Activated T-helper 17 cell treated with anti-CD3 and anti-CD28 coated beads, Interleukin-2, amount 50 U/mL, for 72 hours (primary cell): ENCODE measurements at places on chromosomes 1 and 21. TPM values are rescaled to one million over a fixed set of nuclear protein-coding genes. Genes with fewer than 3 reads are reported as not detected.

Gene ICOSLG
- 6.4 TPM for total RNA-seq

- peak; percentile 29 for ATAC-seq
- no peak overlapping the region for H3K4me3 ChIP-seq
Observed at GRCh38 chr1:194705123-194705854, 1518.9 kb upstream of the B3GALT2 start.

- ATAC-seq, result no peak
- peak overlapping the region; percentile 2 for H3K27ac ChIP-seq
- H3K4me3 ChIP-seq, result no peak overlapping the region
- no peaks in the 10 kb centered on the region for H3K27me3 ChIP-seq
- peaks cover 40% of the 10 kb centered on the region for H3K36me3 ChIP-seq
- no peaks in the 10 kb centered on the region for H3K4me1 ChIP-seq
Observed at GRCh38 chr1:22529901-22530621, 33.2 kb upstream of the EPHA8 start.

DNA sequence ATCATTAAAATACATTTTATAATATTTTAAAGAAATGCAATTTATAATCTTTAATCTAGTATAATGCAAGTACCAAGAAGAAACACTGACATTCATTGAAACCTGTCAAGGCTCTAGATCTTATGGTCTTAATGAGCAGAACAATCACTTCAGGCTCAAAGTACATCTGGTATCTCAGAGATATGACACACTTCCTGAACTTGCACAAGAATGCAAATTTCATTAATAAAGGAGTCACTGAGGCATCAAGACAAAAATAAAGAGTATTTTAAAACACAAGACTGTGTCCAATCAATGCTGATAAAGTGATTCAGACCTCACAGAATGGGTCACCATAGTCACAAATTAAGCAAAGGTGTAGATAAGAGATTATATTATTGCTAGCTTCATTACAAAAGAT lies 178.1 kb downstream of the AK5 start:
- H3K4me1 ChIP-seq, result peaks cover 8% of the 10 kb centered on the region
- ATAC-seq, result no peak
- no peaks in the 10 kb centered on the region for H3K27me3 ChIP-seq
- no peak overlapping the region for H3K4me3 ChIP-seq
- H3K27ac ChIP-seq, result no peak overlapping the region

Gene KRTAP15-1
- not detected for total RNA-seq

Gene SYT11
- total RNA-seq, result 61.9 TPM
